ENCODE measurements at places on chromosomes 5 and 9. TPM values are rescaled to one million over a fixed set of nuclear protein-coding genes. Genes with fewer than 3 reads are reported as not detected.

The ALG2 gene
- total RNA-seq = 37.3 TPM

GRCh38 chr9:27247756-27248155 lies 49.2 kb downstream of the EQTN start:
- no peaks in the 10 kb centered on the region for H3K36me3 ChIP-seq
- no peaks in the 10 kb centered on the region for H3K4me1 ChIP-seq
- H3K27ac ChIP-seq = no peak overlapping the region
- no peak for DNase-seq
- no peaks in the 10 kb centered on the region for H3K27me3 ChIP-seq

DNA sequence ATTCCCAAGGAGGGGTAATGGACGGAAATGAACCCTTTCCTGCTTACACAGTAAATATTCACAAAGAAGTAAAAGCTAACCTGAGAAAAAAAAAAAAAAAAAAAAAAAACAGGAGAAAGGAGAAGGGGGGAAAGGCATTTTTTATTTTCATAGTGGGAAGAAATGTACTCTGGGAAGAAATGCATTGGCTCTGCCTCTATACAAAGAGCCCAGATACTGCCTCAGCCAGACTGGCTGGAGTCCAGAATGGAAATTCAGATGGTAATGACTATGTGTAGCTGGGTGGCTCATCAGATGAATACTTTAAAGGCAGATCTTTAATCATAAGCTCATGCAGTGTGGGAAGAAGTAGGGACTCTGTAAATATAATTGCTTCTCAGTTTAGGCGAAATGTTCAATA lies 124.9 kb upstream of the ZNF608 start:
- no peak for DNase-seq
- no peaks in the 10 kb centered on the region for H3K4me1 ChIP-seq
- no peak overlapping the region for H3K4me3 ChIP-seq

GRCh38 chr9:137174722-137175293 lies 3.0 kb upstream of the TMEM210 start:
- no peak overlapping the region for H3K27ac ChIP-seq
- no peak for DNase-seq
- H3K4me1 ChIP-seq = no peaks in the 10 kb centered on the region
- H3K27me3 ChIP-seq = no peaks in the 10 kb centered on the region

Data from ovary (tissue), 10 donors.